Frontal cortex (tissue), 4 donors: ENCODE measurements at places on chromosomes 1 and 21. TPM values are rescaled to one million over a fixed set of nuclear protein-coding genes. Genes with fewer than 3 reads are reported as not detected.

- DNase-seq = no peak
Observed at GRCh38 chr1:167623951-167624350, 6.1 kb upstream of the RCSD1 start.

PALMD gene
- total RNA-seq = 40.8 TPM

GRCh38 chr1:157170677-157171515 is 32.7 kb upstream of the ETV3 start:
- DNase-seq = no peak

CSF3R gene
- total RNA-seq = 1.2 TPM

PLEKHA6 gene
- 11.0 TPM for total RNA-seq

DMBX1 gene
- total RNA-seq = not detected

CYP4X1 gene
- total RNA-seq = 18.3 TPM

GRCh38 chr1:22258698-22259097 is 115.8 kb upstream of the WNT4 start:
- DNase-seq = no peak

- no peak for DNase-seq
Observed at GRCh38 chr1:8586438-8586837, 231.0 kb downstream of the RERE start.

- no peak for DNase-seq
Observed at GRCh38 chr1:186681801-186682200, 1.6 kb upstream of the PTGS2 start.

- DNase-seq = no peak
Observed at GRCh38 chr1:223444411-223444810, 51.2 kb downstream of the CCDC185 start.

GRCh38 chr1:211764701-211765100 is 65.9 kb downstream of the LPGAT1 start:
- DNase-seq = no peak

GRCh38 chr1:41517062-41517438 is 32.6 kb upstream of the EDN2 start:
- no peak for DNase-seq

ADORA3 gene
- total RNA-seq = 1.6 TPM

GRCh38 chr1:48109390-48110013 is 112.3 kb upstream of the TRABD2B start:
- no peak for DNase-seq

DNA sequence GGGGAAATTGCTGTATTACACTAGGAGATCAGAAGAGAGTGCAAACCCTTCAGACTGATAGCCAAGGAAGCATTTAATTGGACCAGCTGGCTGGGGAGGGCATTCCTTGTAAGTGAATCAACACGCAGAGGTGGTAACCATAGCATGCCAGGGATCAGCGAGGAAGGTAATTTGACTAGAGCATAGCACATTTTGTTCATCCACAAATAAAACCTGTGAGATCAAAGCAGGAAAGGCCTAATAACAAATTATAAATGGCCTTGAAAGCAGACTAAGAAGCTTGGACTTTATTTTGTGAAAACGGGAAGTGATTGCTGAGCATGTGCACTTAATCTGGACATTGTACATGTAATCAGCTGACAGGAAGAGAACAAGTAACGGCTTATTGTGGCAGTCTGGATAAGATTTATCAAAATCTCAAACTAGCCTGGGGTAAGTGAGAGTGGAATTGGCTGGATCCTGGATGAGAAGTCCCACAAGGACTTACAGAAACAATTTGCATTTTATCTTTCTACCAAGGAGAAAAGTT is 11.7 kb upstream of the CD55 start:
- no peak for DNase-seq

IL12RB2 gene
- 7.3 TPM for total RNA-seq

DNA sequence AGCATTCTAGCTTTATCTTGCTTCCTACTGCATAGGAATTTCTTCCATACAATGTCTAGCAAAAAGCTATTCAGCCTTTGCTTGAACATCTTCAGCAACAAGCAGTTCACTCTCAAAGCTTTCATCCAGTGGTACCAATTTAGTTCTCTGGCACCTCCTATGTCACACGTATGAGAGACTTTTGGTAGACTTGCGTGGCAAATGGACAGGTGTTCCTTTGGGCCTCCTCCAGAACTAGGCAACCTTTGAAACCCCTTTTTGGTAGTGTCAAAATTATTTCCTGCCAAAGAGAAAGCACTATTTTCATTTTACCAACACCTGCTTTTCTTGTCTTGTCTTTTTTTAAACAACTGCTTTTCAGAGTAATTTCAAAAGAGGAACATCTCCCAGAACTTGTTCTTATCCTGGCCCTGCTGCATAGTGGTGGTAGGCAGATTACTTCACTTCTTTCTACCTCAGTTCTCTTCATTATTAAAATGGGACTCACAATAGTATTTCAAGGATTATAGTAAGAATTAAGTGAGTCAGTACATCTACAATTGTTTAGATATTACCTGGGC is 122.4 kb downstream of the MAST2 start:
- no peak for DNase-seq

- DNase-seq = no peak
Observed at GRCh38 chr21:28480470-28480869, 512.2 kb downstream of the LTN1 start.

DNA sequence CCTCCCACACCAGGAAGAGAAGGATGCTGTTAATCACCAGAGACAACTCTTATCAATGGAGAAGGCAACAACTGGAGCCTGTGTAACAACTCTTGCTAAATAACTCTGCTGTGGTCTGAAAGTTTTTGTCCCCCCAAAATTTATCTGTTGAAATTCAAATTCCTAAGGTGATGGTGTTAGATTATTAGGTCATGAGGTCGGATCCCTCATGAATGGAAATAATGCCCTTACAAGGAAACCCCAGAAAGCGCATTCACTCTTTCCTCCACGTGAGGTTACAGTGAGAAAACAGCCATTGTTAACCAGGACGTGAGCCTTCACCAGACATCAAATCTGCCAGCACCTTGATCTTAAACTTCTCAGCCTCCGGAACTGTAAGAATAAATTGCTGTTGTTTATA is 141.9 kb upstream of the CXADR start:
- no peak for DNase-seq

GORAB gene
- 14.3 TPM for total RNA-seq

GRCh38 chr1:178086766-178087165 is 7.1 kb upstream of the RASAL2 start:
- no peak for DNase-seq

CFAP141 gene
- not detected for total RNA-seq

DNA sequence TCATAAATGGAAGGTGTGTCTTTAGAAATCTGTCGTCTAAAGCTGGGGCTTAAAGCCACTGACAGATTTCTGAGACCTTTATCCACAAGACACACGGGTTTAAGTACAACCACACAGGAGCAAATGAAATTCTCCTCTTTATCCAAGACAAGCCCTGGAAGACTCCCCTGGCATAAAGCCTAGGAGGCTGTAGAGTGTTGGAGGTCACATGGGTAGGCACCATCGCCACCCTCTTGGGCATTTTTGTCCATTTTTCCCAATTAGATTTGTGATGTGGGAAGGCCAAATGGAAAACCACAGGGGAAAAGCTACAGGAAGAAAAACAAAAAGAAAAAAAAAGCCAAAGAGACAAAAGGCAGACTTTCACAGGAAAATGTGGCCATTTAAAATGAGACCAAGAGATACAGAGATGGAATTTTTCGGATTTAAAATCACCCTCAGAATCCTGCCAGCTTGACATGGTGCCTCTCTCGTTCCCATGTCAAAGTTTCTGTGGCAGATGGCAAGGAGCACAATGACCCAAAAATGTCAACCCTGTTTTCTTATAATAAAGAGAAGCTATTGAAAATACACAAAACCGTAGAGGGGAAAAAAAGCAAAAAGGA is 91.9 kb downstream of the PLD5 start:
- no peak for DNase-seq

DNA sequence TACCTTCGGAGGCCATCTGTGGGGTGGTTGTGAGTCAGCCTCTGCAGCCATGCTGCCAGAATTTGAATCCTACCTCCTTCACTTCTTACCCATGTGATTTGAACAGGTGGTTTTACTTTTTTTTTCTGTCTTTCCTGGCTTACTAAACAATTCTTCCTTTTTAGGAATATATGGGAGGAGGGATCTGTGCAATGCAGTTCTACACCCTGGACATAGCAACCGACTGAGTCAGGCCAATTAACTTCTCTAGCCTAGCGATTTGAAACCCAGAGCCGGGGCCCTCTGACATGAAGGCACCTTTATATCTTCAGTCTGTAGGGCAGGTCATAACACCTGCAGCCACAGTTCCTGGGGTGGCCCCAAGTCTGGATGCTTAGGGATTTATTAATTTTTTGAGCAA is 83.6 kb downstream of the ST6GALNAC3 start:
- DNase-seq = no peak

GRCh38 chr1:43545695-43546387 is 15.2 kb downstream of the PTPRF start:
- DNase-seq = peak; percentile 67

GRCh38 chr1:23825762-23826522 is 713 bp upstream of the HMGCL start:
- no peak for DNase-seq

NEXN gene
- under 0.01 TPM for total RNA-seq

UBXN10 gene
- total RNA-seq = 3.3 TPM

DNA sequence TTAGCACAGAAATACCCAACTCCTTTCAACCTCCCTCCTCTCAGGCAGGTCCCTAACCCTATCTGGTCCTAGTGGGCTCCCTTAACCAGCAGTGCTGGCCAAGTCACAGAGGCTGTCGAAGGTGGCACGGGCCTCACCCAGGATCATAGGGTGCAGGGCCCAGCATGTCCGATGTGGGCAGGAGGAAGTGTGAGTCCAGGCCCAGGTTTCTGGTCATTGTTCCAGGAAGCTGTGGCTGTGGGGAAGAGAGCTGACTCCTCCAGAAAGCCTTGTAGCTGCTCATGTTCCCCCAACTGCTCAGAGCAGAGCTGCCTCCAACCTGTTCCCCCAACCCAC is 2.4 kb downstream of the CCDC17 start:
- DNase-seq = no peak

GRCh38 chr1:206583707-206584648 is 28.3 kb downstream of the EIF2D start:
- peak; percentile 79 for DNase-seq

- DNase-seq = no peak
Observed at GRCh38 chr1:59487335-59488031, 190.6 kb downstream of the FGGY start.

DNA sequence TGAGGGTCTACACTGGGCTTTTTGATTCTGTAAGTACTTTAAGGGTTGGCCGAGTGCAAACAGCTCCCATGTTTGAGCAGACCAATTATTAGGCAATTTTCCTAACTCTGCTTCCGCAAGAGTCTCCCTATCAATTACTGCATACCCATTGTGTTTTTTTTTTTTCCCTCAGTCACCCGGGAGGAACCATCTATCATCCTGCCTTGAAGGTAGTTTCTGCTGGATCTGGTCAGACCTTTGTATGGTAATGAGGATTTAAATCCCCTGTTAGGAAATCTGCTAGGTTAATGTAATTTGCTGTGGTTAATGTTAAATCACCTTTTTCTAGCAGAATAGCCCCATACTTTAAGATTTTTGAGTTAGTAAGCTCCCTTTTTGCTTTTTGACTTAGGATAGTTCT is 40.8 kb upstream of the WARS2 start:
- no peak for DNase-seq

DNA sequence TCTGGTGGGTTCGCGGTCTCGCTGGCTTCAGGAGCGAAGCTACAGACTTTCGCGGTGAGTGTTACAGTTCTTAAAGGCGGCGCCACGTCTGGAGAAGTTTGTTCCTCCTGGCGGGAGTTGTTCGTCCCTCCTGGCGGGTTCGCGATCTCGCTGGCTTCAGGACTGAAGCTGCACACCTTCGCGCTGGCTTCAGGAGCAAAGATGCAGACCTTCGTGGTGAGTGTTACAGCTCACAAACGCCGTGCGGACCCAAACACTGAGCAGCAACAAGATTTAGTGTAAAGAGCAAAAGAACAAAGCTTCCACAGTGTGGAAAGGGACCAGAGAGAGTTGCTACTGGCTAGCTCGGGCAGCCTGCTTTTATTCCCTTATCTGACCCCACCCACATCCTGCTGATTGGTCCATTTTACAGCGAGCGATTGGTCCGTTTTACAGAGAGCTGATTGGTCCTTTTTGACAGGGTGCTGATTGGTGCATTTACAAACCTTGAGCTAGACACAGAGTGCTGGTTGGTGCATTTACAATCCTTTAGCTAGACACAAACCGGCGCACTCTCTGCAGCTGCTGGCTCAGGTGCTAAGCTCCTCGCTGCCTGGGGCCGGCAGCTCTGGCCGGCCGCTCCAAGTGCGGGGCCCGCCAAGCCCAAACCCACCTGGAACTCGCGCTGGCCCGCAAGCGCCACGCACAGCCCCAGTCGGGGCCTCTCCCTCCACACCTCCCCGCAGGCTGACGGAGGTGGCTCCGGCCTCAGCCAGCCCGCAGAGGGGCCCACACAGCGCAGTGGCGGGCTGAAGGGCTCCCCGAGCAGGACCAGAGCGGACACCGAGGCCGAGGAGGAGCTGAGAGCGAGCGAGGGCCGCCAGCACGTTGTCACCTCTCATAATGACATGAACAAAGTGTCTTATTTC is 172.8 kb upstream of the KCTD3 start:
- no peak for DNase-seq

DNA sequence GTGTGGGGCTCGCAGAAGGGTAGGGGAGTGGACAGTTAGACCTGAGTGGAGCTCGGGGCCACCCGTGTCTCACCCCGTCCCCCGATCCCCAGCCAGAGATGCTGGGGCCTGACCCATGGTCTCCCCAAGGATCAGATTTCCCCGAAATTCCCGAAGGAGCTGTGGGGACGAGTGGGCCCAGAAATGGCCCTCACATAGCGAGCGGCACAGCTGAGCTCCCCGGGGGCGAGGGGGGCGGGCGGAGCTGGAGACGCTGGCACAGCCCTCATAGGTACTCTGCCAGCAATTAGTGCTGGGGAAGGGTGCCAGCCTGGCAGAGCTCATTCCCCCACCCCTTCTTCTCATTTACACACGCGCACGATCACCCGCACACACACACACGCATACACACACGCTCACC is 9.2 kb downstream of the CASZ1 start:
- DNase-seq = no peak

GRCh38 chr1:192436441-192437078 is 119.8 kb downstream of the RGS21 start:
- no peak for DNase-seq

DNA sequence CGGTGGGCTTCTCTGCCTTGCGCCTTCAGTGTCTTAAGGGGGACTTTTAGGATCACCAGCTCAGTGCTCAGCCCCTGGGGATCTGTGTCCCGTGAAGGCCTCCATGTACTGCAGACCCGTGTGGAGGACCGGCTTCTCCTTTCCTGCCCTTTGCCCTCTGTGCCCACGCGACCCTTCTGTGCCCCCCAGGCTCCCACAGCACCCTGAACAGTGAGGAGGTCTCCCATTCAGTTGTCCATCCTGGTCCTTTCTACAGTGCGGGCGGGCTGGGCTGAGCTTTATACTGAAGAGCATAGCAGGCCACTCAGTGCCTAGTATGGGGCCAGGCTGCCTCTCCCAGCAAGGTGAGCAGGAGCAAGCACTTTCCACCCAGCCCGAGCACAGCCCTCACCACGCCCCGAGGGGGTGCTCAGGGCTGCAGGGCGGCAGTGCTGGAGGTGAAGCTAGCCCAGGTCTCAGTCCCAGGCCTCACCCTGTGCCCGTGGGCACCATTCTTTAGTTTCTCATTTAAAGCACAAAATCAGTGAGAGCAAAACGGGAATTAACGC is 7.6 kb upstream of the TFF1 start:
- no peak for DNase-seq

- no peak for DNase-seq
Observed at GRCh38 chr1:178940068-178940765, 69.3 kb upstream of the ANGPTL1 start.

GRCh38 chr1:233904633-233905415 is at the start of gene SLC35F3:
SLC35F3 (plus strand) TSS chr1:233904676.
- DNase-seq = peak; percentile 43
